Hepatocyte (in vitro differentiated cells): ENCODE measurements at places on chromosomes 1 and 21. TPM values are rescaled to one million over a fixed set of nuclear protein-coding genes. Genes with fewer than 3 reads are reported as not detected.

- H3K27ac ChIP-seq = no peak overlapping the region
- H3K36me3 ChIP-seq = no peaks in the 10 kb centered on the region
- no peaks in the 10 kb centered on the region for H3K4me1 ChIP-seq
- no peak overlapping the region for H3K4me3 ChIP-seq
Observed at GRCh38 chr21:27155130-27155500, 188.2 kb upstream of the ADAMTS5 start.

DNA sequence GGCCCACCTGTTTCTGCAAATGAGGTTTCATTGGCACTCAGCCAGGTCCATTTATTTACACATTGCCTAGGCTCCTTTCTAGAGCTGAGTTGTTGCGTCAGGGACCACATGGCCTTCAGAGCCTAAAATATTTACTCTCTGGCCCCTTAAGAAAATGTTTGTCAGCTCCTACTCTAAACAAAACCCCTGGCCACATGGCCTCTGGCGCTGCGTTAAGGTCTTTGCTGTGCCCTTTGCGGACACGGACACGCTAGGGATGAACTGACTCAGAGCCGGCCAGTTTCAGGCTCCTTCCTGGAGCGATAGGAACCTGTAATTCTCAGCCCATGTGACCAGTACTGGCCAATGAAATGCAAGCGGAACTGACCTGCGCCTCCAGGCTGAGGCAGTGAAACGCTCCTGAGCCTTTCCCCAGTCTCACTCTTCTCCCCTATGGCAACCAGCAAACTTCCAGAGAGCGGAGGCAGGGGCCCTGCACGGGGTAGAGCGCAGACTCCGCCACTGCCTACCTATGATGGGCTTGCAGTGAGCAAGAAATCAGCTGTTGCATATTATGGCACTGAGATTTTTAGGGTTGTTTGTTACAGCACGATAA, 160.3 kb downstream of the ETS2 start:
- H3K4me1 ChIP-seq = no peaks in the 10 kb centered on the region
- no peaks in the 10 kb centered on the region for H3K36me3 ChIP-seq
- DNase-seq = peak; percentile 80
- H3K27ac ChIP-seq = peak overlapping the region; percentile 70

GRCh38 chr21:41369105-41369919, 7.5 kb downstream of the MX2 start:
- DNase-seq = peak; percentile 59
- peaks cover 23% of the 10 kb centered on the region for H3K4me1 ChIP-seq
- no peaks in the 10 kb centered on the region for H3K27me3 ChIP-seq
- no peak overlapping the region for H3K4me3 ChIP-seq
- no peaks in the 10 kb centered on the region for H3K36me3 ChIP-seq
- H3K27ac ChIP-seq = no peak overlapping the region

DNA sequence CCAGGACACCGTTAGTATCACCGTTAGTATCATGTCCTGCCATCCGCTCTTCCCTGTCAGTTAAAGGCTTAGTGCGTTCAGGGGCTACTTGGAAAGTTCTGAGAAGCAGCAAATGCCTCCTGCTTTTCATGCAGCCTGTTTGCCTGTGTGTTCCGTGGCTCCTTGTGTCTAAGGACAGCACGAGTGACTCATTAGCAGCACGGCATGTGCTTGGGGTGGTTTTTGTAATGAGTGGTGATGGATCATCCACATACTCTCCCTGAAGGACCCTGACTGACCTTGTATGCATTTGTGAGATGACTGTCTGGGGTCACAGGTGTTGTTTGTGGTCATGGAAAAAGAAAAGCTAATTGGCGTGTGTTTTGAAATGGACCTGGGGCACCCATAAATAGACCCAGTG, 221.9 kb downstream of the PBX1 start:
- no peaks in the 10 kb centered on the region for H3K27me3 ChIP-seq
- no peaks in the 10 kb centered on the region for H3K36me3 ChIP-seq
- peak overlapping the region; percentile 42 for H3K27ac ChIP-seq
- DNase-seq = peak; percentile 36
- H3K4me1 ChIP-seq = peaks cover 28% of the 10 kb centered on the region

- no peaks in the 10 kb centered on the region for H3K27me3 ChIP-seq
- peaks cover 12% of the 10 kb centered on the region for H3K4me1 ChIP-seq
- no peak overlapping the region for H3K4me3 ChIP-seq
- no peak for DNase-seq
- H3K27ac ChIP-seq = no peak overlapping the region
Observed at GRCh38 chr1:231706934-231707333, 80.3 kb downstream of the DISC1 start.

- H3K27ac ChIP-seq = no peak overlapping the region
- no peak for DNase-seq
- H3K4me3 ChIP-seq = no peak overlapping the region
- H3K4me1 ChIP-seq = no peaks in the 10 kb centered on the region
Observed at GRCh38 chr1:93358293-93358692, 12.6 kb downstream of the DR1 start.

The RHD gene
- total RNA-seq = not detected in 2 replicates

The RAB25 gene
- 71.1 and 77.9 TPM in 2 replicates for total RNA-seq
